Activated T-cell treated with anti-CD3 and anti-CD28 coated beads for 1 hour (primary cell): ENCODE measurements at places on chromosomes 11 and 22.

GRCh38 chr11:59719556-59719955 lies 5.9 kb upstream of the OR10V1 start:
- DNase-seq, result no peak

GRCh38 chr11:102420547-102420946 lies 32.0 kb downstream of the TMEM123 start:
- no peak for DNase-seq

DNA sequence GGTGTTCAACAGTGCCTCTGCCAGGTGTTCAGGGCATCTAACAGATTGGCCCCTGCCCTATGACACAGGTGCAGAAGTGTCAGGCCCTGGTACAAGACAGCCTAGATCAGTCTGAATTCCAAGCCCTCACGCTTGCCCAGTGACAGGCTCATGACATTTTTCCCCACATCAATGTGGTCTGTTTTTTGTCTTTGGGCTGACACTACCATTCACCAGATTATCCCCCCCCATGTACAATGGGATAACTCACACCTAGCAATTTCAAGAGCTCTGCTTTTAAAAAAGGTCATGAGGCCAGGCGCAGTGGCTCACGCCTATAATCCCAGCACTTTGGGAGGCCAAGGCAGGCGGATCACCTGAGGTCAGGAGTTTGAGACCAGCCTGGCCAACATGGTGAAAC lies 155.5 kb upstream of the PITPNB start:
- no peak for DNase-seq

DNA sequence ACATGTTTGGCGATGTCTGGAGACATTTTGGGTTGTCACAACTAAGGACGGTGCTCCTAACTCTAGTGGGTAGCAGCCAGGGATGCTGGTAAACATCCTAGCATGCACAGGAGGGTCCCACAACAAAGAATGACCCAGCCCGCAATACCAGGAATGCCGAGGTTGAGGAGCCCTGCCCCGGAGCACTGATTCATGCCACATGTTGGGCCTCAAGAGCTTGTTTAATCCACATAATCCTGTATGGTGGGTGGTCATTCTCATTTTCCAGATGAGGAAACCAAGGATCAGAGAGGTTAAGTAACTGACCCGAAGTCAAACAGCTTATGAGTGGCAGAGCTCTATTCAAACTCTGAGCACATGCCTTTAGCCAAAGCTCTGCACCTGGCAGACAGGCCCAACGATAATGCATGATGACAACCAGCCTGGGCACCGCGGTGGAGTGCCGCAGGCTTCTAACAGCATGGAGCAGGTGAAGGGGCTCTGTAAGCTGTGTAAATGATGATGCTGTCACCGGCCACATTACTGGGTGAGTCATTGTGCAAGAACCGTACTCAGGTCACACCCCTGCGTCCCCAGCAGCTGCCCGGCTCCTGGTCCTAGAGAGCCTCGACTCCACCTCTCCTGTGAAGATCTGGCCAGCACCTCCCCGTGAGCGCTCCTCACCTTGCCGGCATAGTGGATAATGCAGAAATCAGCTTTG lies 58.6 kb downstream of the APOL1 start:
- DNase-seq, result no peak
